ENCODE measurements at places on chromosomes 7 and 10.
A peak's percentile ranks its signal among the peaks of the same experiment; 100 is the strongest.

GRCh38 chr7:123819001-123819400 is 26.0 kb upstream of the HYAL4 start:
- no peak for DNase-seq

DNA sequence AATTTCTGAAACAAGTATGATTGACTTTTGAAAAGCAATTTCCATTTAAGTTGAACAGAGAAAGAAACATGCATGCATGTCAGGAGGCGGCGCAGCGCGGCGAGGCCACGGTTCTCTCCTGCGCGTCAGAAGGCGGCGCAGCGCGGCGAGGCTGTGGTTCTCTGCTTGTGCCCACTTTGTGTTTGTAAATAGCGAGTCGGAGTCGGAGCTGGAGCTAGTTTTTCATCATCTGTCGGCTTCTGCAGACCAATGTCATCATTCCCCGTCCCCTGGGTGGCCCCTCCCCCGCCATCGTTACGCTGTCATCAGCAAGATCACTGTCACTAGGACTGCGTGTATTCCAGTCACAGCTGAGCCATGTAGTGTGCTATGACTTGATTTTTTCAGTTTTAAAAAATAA is 49.2 kb downstream of the INPP5A start:
- no peak for DNase-seq

- DNase-seq = no peak
Observed at GRCh38 chr7:41328544-41328943, 374.3 kb downstream of the INHBA start.

GRCh38 chr10:27995311-27995710 is 3.6 kb downstream of the ODAD2 start:
- no peak for DNase-seq

DNA sequence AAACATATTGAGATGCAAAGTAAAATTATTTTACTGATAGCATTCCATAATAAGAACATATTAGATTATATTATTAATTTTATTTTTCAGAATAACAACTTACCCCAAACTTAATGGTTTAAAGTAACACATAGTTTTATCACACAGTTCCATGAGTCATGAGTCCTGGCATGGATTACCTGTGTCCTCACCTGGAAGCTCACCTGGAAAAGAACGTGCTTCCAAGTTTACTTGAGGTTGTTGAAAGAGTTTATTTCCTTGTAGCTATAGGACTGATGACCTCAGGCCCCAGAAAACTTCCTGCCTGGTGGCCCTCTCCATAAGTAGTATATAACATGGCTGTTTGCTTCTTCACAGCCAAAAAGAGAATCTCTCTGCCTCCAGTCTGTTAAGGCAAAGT is 254.6 kb downstream of the TFEC start:
- DNase-seq = no peak

DNA sequence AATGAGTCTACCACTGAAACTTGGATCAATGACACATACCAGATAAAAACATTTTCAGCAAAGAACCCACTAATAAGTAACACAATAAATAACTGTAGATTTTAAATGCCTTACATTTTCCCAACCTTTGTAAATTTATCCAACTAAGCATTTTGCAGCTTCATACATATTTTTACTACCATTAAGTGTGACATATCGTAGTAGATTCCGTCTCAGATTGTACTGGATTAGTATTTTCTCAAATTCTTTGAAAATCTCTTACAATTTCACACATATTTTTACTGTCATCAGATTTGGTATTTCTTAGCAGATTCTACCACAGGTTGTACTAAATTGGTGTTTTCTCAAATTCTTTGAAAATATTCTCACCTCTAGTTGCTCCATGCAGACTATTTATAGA is 26.0 kb downstream of the CCDC71L start:
- no peak for DNase-seq

DNA sequence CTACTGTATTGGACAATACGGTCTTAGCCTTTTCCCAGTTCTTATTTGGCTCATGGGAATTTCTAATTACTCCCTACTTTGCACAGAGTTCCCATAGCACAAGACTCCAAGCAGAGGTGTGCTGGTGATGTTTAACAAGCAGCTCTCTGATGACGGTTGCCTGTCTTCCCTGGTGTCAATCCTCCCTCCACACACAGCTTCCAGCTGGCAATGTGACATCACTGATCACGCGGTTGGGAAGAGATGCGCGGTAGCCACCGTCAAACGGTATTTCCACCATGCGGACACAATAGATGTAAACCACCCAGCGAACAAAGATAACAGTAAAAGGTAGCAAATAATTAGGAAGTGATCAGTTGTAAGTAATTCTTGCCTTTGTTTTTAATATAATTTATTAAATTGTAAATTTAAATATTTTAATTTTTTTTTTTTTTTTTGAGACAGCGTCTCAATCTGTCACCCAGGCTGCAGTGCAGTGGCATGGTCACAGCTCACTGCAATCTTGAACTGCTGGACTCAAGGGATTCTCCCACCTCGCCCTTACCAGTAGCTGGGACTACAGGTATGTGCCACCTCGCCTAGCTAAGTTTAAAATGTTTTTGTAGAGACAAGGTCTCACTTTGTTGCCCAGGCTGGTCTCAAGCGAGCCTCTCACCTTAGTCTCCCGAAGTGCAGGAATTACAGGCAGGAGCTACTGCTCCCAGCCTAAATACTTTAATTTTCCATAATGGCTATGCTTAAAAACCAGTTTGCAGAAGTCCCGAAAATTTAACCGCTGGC is 36.3 kb upstream of the IL15RA start:
- no peak for DNase-seq

DNA sequence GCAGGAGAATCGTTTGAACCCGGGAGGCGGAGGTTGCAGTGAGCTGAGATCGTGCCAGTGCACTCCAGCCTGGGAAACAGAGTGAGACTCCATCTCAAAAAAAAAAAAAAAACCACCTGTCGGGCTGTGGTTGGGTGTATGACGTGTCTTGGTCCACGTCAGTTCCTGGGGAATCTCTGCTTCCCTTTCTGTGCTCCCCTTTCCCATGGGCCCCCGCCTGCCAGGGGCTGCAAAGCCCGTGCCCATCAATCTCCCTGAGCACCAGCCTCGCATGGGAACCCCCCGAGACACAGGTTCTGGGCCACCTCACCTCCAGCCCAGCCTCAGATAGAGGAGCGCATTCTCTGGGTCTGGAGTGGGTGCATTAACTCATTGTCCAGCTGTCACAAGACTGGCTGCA is 2.3 kb upstream of the SH2B2 start:
- peak; percentile 64 for DNase-seq

GRCh38 chr10:80737209-80737608 is 199.5 kb downstream of the SH2D4B start:
- DNase-seq = no peak

GRCh38 chr7:143375298-143376034 is 5.7 kb upstream of the ZYX start:
- peak; percentile 73 for DNase-seq
